Neural progenitor cell (in vitro differentiated cells): ENCODE measurements at places on chromosomes 1 and 21.

DNA sequence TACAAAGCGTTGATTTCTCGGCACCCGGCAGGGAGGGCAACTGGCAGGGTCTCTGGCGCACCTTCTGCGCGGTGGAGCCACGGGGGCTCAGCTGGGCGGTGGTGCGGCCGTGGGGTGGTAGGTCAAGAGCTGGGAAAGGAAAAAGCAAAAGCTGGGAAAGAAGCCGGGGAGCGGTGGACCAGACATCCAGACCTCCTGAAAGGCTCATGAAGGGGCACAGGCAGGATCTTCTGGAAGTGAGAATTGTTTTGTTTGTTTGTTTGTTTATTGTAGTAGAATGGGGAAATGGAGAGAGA, 7.2 kb upstream of the RNU1-1 start:
- no peak overlapping the region for H3K27ac ChIP-seq
- peaks cover 43% of the 10 kb centered on the region for H3K27me3 ChIP-seq
- no peaks in the 10 kb centered on the region for H3K4me1 ChIP-seq

GRCh38 chr1:158251163-158251562, 3.1 kb upstream of the CD1A start:
- no peak overlapping the region for H3K4me3 ChIP-seq
- H3K4me1 ChIP-seq, result no peaks in the 10 kb centered on the region
- no peak for DNase-seq
- H3K27ac ChIP-seq, result no peak overlapping the region

DNA sequence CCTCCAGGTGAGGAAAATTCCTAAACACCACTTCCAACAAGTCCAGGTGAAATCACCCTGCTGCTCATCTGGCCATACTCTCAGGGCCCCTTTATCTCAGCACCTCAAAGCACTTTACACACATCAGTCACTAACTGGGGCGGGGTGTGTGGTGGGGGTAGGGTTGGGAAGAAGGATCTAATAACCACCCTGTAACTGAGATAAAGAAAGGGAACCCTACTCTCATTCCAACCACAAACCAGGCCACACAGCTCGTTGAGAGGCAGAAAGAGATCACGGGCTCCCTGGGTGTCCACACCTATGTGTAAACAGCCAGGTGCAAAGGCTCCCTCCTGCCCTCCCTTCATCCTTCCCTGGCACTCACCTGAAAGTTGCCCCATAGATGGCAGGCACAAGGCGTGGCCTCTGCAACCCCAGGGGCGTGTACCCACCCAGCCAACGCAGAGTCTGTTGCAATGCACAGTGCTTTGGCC, 20.4 kb downstream of the GPR161 start:
- no peak for DNase-seq
- H3K36me3 ChIP-seq, result no peaks in the 10 kb centered on the region
- H3K4me1 ChIP-seq, result peaks cover 5% of the 10 kb centered on the region
- H3K27ac ChIP-seq, result no peak overlapping the region
- no peak overlapping the region for H3K4me3 ChIP-seq

DNA sequence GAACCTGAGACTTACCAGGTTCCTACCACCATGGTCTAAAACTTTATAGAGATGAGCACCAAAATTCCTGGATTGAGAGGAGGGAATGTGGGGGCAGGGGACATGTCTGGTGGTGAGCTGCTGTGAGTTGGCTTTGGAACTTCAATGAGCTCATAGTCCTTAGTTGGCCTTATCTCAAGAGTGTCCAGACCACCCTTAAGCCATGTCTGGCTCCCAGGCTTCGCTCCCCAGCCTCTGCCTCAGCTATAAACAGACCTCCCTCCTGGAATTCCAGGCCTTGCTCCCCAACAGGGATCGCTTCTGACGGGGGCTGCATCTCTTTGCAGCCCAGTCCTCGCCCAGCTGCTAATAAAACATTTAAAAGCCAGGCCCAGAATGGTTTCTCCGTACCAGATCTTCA, 19.5 kb downstream of the ATF3 start:
- no peak overlapping the region for H3K4me3 ChIP-seq
- H3K27me3 ChIP-seq, result no peaks in the 10 kb centered on the region
- DNase-seq, result no peak
- H3K27ac ChIP-seq, result no peak overlapping the region
- no peaks in the 10 kb centered on the region for H3K36me3 ChIP-seq

- no peak overlapping the region for H3K4me3 ChIP-seq
- H3K27me3 ChIP-seq, result no peaks in the 10 kb centered on the region
- no peak overlapping the region for H3K27ac ChIP-seq
- no peaks in the 10 kb centered on the region for H3K36me3 ChIP-seq
- DNase-seq, result no peak
Observed at GRCh38 chr1:6724517-6725141, 23.0 kb upstream of the DNAJC11 start.

DNA sequence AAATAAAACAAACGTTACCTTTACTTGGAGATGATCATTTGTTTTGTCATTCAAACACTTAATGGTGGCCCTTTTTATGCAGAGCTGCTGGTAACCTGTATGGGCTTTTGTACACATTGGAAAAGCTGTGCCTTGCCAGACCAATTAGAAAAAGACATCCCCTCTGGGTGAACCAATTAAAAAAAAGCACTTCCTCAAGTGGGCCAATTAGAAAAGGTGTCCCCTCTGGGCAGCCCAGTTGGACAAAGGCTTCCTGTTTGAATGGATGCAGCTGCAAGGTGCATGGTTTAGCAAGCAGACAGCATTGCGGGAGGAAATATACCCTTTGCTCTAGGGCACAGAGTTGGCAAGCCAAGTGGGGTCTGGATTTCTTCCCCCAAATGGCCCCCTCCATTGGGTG, 21.6 kb downstream of the HUNK start:
- no peaks in the 10 kb centered on the region for H3K27me3 ChIP-seq
- H3K27ac ChIP-seq, result no peak overlapping the region
- H3K36me3 ChIP-seq, result no peaks in the 10 kb centered on the region
- no peak for DNase-seq

DNA sequence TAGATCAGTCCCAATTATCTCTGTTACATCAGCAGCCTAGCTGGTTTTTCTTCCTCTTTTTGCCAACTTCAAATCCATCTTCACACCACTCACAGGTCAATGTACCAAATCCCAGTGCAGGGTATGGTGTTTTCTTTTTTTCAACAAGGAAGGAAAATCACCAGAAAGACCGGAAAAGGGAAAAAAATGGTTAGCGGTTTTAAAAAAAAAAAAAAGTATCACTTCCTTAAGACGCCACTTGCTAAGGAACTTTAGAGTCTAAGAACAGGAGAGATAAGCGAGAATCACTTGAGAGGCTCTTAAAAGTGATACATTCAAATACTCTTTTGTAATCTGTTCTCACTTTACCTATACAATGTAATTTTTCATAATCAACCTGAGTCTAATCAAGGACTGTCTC, 3.1 kb upstream of the OR10J1 start:
- no peak for DNase-seq
- no peaks in the 10 kb centered on the region for H3K36me3 ChIP-seq
- H3K27me3 ChIP-seq, result no peaks in the 10 kb centered on the region

DNA sequence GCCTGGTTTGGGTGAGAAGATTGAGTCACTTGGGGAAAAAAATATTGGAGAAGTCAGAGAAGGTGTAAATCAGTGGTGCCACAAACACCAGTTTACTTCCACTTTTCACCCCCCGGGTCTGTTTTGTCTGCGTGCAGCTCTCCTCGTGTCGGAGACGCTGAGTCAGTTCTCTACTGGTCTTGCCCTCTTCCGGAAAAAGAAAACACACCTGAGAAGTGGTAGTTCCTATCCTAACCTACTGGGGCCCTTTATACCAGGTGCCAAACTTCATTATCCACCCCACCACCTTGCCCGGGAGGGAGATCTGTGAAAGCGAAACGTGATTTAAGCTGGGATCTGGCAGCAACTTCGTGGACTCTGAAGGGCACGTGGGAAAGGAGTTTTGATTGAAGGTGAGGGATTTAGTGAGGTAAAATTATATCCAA, 855 bp upstream of the IVNS1ABP start:
- DNase-seq, result no peak
- no peaks in the 10 kb centered on the region for H3K36me3 ChIP-seq
- no peaks in the 10 kb centered on the region for H3K27me3 ChIP-seq
- H3K4me3 ChIP-seq, result peak overlapping the region; percentile 68
- H3K27ac ChIP-seq, result no peak overlapping the region

DNA sequence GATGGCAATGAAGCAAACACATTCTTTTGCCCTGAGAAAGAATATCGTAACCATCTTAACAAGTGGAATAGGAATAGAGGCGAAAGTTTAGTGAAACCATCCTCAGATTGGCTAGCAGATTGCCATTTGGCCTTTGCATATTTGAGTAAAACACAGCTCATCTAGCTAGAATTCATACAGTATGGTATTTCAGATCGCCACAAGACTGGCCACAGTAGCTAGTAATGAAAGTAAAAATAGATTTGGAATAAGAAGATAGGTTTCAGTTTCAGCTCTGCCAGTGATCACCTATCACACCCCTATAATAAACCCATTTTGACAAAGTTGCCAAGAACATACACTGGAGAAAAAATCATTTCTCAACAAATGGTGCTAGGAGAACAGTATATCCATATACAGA, 294.9 kb downstream of the LRRIQ3 start:
- no peak overlapping the region for H3K27ac ChIP-seq
- H3K4me3 ChIP-seq, result no peak overlapping the region
- DNase-seq, result no peak
- H3K4me1 ChIP-seq, result peaks cover 20% of the 10 kb centered on the region
- H3K36me3 ChIP-seq, result no peaks in the 10 kb centered on the region

GRCh38 chr1:187122566-187122965, 293.8 kb downstream of the PLA2G4A start:
- no peaks in the 10 kb centered on the region for H3K4me1 ChIP-seq
- H3K36me3 ChIP-seq, result no peaks in the 10 kb centered on the region
- no peak overlapping the region for H3K4me3 ChIP-seq
- H3K27ac ChIP-seq, result no peak overlapping the region
- no peak for DNase-seq

- no peak for DNase-seq
- no peaks in the 10 kb centered on the region for H3K4me1 ChIP-seq
- no peak overlapping the region for H3K4me3 ChIP-seq
- H3K36me3 ChIP-seq, result no peaks in the 10 kb centered on the region
- H3K27ac ChIP-seq, result no peak overlapping the region
Observed at GRCh38 chr21:39048574-39048973, 134.7 kb downstream of the PSMG1 start.

GRCh38 chr1:78072216-78072615, 26.4 kb downstream of the GIPC2 start:
- DNase-seq, result no peak
- H3K4me1 ChIP-seq, result no peaks in the 10 kb centered on the region
- no peak overlapping the region for H3K4me3 ChIP-seq

GRCh38 chr1:53401813-53402745, 57.1 kb upstream of the DMRTB1 start:
- H3K4me1 ChIP-seq, result peaks cover 1% of the 10 kb centered on the region
- H3K4me3 ChIP-seq, result no peak overlapping the region
- no peaks in the 10 kb centered on the region for H3K27me3 ChIP-seq
- H3K27ac ChIP-seq, result no peak overlapping the region
- DNase-seq, result no peak
- H3K36me3 ChIP-seq, result no peaks in the 10 kb centered on the region

- DNase-seq, result no peak
- no peak overlapping the region for H3K27ac ChIP-seq
- peaks cover 17% of the 10 kb centered on the region for H3K36me3 ChIP-seq
- no peaks in the 10 kb centered on the region for H3K27me3 ChIP-seq
- peak overlapping the region; percentile 78 for H3K4me3 ChIP-seq
Observed at GRCh38 chr1:225780134-225780533, 2.5 kb downstream of the SRP9 start.

- no peaks in the 10 kb centered on the region for H3K4me1 ChIP-seq
- no peak overlapping the region for H3K4me3 ChIP-seq
- H3K27me3 ChIP-seq, result no peaks in the 10 kb centered on the region
- no peaks in the 10 kb centered on the region for H3K36me3 ChIP-seq
Observed at GRCh38 chr1:89739013-89739843, 81.6 kb upstream of the LRRC8D start.

- no peak overlapping the region for H3K4me3 ChIP-seq
- no peaks in the 10 kb centered on the region for H3K27me3 ChIP-seq
- peaks cover 13% of the 10 kb centered on the region for H3K4me1 ChIP-seq
- H3K27ac ChIP-seq, result no peak overlapping the region
Observed at GRCh38 chr1:40384413-40384762, 10.9 kb downstream of the SMAP2 start.

DNA sequence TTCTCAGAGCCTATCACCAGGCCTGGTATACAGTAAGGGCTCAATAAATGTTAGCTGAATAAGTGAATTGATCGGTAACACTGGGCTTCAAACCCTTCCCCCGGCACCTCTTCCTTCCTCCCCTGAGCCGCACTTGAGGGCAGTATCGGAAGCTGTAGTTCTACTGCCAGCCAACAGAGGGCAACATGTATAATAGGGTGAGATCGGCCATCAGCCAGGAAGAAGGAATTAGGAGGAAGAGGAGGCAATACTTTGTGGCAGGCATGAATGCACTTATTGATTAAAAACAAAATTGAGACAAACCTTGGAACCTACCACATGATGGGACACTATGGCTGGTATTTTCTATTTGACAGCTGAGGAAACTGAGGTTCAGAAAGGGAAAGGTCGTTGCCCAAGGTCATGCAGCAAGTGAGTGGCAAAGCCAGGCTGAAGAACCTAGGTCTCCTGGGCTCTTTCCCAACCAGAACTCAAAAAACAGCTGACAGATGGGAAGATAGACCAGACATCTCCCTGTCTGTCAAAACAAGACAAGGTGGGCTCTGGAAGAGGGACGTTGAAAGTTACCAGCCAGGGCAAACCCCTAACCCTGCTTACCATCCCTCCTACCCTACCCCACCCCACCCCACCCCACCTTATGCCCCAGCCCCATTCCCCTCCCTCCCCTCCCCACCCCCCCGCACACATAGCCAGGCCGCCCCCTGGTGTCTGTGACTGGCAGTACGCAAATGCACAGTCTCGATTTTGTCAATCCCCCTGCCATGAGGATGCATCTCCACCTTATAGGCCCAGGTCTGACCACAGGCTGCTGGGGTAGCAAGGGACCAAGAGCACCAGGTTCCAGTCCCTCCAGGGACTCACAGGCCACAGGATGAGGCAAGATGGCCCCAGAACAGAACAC, 107.3 kb upstream of the RUNX3 start:
- H3K27me3 ChIP-seq, result no peaks in the 10 kb centered on the region
- no peak overlapping the region for H3K4me3 ChIP-seq
- H3K36me3 ChIP-seq, result no peaks in the 10 kb centered on the region
- no peaks in the 10 kb centered on the region for H3K4me1 ChIP-seq

GRCh38 chr1:12480748-12481362, 137.2 kb downstream of the DHRS3 start:
- no peaks in the 10 kb centered on the region for H3K36me3 ChIP-seq
- no peak overlapping the region for H3K4me3 ChIP-seq
- H3K4me1 ChIP-seq, result peaks cover 15% of the 10 kb centered on the region
- DNase-seq, result no peak
- no peaks in the 10 kb centered on the region for H3K27me3 ChIP-seq

DNA sequence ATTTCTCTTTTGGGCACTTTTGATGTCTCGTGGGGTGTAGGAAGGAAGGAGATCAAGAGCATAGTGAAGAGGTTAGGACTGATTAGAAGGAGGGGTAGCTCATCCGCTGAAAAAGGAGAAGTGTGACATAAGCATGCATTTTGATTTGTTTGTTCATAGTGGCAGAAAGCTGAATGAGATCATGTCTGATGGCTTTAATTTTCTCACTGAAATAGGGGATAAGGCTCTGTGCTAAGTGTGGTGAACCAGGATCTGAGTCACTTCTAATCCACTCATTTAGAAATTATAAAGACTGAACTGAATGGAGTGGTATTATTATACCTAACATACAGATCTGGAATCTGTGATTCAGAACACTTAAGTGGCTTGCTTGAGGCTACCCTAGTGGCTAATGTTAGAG, 344.5 kb downstream of the PDE4B start:
- DNase-seq, result no peak
- H3K4me1 ChIP-seq, result no peaks in the 10 kb centered on the region
- H3K4me3 ChIP-seq, result no peak overlapping the region
- H3K27me3 ChIP-seq, result no peaks in the 10 kb centered on the region
- H3K36me3 ChIP-seq, result no peaks in the 10 kb centered on the region

- no peaks in the 10 kb centered on the region for H3K27me3 ChIP-seq
- no peaks in the 10 kb centered on the region for H3K36me3 ChIP-seq
- H3K27ac ChIP-seq, result no peak overlapping the region
- DNase-seq, result no peak
Observed at GRCh38 chr21:38989379-38989744, 183.6 kb downstream of the ETS2 start.
